Activated CD4-positive, CD25-positive, alpha-beta regulatory T cell (primary cell): ENCODE measurements at places on chromosomes 3 and 15.

GRCh38 chr3:38257583-38257982, 8.0 kb upstream of the SLC22A13 start:
- no peak for DNase-seq

- DNase-seq: no peak
These were observed 143.3 kb upstream of the GMNC start for GRCh38 chr3:191005790-191006189.

DNA sequence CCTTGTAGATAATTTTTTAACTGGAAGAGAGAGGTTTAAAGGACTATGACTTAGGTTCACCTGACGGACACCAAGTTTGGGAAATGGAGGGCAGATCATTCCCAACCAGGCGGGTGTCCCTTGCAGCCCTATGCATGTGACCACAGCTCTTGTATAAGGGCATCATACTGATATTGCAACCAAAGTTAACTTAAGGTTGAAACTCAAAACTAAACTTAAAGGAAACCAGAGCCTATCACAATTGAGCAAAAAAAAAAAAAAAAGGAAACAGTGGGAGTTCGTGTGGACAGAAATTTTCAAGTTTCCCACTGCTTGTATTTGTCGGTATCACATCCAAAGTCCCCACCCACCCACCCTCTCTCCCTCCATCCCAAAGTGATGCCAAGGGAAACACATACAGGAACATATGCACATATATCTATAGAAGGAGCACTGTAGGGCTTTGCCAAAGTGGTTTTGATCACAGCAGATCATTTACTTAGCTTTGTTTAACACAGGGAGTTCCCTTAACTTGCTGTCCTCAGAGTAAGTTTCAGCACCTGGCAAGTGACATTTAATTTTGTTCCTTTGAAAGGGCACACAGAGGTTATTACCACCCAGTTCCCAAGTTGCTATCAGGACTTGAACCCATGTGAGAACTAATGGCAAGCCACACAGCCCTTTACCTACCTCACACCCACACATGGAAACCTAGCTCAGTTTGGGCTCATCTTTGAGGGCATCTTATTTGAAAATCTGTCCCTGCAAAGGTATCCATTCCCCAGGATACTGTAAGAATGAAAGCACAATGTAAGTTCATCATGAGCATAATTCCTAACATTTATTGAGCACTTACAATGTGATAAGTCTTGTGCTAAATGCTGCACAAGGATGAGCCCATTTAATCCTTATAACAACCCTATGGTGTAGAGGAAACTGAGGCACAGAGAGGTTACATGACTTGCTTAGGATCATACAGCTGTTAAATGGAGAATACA, 204.5 kb upstream of the CMC1 start:
- no peak for DNase-seq

- no peak for DNase-seq
These were observed 36.8 kb downstream of the EHD4 start for GRCh38 chr15:41935566-41936020.

- DNase-seq: peak; percentile 24
These were observed 12.9 kb downstream of the VPS18 start for GRCh38 chr15:40906991-40907802.

DNA sequence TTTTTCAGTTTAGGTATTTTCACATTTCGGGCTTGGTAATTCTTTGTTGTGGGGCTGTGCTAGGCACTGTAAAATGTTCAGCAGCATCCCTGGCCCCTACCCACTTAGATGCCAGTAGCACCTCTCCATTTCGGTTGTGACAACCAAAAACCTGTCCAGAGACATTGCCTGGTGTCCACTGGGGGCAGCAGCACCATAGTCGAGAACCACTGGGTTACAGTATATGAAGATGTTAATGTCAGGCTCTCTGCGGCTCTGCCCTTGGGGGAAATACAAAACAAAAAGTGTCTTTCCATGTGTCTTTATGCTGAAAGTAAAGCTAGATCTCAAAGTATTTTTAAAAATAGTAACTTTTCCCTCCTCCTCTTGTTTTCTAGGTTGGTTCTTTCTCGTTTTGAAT, 177.2 kb downstream of the ITPR1 start:
- DNase-seq: no peak

- DNase-seq: no peak
These were observed 28.8 kb downstream of the PPM1L start for GRCh38 chr3:160784853-160785252.

GRCh38 chr15:85760049-85760448, 34.7 kb downstream of the KLHL25 start:
- DNase-seq: peak; percentile 29

GRCh38 chr3:10337323-10338163, 16.6 kb upstream of the SEC13 start:
- no peak for DNase-seq

DNA sequence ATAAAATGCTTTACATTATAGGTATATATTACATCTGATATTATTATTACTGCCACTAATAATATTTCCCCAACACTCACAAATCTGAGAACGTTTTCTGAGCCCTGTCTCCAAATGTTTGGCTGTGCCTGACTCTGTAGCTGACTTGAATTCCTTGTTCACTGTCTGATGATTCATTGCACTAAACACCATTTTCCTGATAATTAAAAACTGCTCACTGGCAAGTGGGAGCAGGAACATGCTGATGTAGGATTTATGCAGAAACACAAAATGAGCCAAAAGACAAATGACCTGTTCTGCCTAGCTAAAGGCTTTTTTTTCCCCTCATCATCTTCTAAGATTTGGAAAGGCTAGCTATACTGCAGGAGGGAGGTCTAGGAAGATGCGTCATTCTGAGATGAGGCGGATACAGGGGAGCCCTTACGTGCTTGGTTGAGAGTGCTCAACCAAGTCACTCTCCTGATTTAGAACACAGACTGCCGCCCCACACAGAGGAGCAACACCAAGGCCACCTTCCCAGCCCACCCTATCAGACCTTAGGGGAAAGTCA, 380.7 kb downstream of the EPHB1 start:
- DNase-seq: no peak

DNA sequence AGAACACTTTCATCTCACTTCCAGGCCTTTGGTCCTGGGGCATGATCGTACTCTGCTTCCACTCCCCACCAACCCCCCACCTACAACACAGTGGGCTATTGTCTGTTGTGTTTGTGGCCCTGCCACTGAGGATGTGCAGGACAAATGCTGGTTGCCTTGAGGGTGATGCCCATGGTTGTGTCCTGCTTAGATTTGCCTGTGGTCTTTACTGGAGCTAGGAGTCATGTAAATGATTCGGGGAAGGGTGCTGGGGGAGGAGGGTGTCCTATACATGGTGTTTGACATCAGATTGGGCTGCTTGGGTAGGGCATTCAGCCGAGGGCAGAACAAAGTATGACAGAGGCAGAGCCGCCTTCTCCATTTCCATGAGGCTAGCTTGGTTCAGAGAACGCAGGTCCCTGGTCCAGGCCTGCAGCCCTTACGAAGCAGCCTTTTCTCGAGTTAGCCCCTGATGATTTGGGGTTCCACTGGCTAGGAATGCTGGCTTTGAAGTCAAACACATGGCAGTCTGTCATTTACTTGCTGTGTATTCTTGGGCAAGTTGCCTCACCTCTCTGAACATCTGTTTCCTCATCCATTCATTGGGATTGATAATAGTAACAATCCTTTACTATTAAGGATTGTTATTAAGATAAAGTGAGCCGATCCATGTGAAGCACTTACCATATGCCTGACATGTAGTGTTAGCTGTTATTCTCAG, 6.9 kb downstream of the CORO2B start:
- no peak for DNase-seq

- DNase-seq: no peak
These were observed 138.8 kb downstream of the SV2B start for GRCh38 chr15:91238644-91239425.

GRCh38 chr3:170128259-170128976, 53.1 kb downstream of the PHC3 start:
- no peak for DNase-seq

DNA sequence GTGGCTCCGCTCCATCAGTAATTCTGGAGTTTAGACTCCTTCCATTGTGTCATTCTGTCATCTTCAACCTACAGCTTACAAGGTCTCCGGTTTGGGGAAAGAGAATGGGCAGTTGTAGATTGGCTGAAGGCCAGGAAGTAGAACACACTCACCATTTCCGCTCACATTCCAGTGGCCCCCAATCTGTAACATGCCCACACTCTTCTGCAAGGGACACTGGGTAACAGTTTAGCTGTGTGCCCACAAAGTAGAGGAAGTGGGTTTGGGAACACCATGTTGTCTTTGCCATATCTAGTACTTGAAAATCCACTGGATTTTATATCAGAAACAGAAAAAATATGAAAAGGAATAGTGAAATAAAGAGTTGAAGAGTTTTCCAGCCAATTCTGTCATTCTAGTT, 153.5 kb downstream of the SV2B start:
- DNase-seq: no peak

DNA sequence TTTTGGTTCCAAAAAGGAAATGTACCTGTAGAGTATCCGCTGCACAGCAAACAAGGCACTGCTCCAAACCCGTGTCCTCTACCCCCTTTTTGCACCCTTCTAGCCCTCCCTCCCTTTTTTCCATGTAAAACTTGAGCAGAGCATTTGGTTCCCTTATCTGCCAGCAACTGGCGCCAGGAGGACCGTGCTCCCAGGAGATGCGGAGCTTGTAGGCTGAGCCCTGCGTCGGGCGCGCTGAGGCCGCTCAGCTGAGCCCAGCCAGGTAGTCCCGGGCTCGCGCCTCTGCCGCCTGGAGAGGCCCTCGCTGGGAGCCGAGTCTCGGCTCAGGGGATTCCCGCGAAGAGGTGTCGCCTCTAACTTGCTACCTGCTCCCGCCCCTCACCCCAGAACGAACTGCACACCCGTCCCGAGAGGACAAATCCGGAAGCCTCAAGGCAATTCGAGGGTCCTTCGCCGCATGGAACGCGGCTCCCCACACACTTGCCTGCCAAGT, 575 bp downstream of the TRPM7 start:
- DNase-seq: peak; percentile 37

DNA sequence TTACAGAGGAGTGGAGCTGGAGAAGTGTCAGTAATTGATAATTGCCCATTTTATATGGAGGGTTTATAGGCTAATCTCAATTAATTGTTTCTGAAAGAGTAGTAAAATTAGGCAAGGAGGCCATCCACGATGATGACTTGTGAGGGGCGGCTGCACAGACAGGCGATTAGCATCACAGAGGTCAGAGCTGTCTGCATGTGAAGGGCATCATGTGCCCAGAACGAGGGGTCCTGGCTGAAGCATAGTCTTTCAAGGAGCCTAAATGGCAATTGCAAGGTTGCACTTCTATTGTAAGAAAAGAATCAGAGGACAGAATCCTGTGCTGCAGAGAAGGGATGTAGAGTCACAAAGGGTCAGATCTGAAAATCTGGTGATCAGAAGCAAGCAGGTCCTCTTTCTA, 196.6 kb downstream of the EBLN2 start:
- no peak for DNase-seq

GRCh38 chr15:69593981-69594966, 141.7 kb downstream of the RPLP1 start:
- no peak for DNase-seq

- no peak for DNase-seq
These were observed 371.7 kb downstream of the ZBTB20 start for GRCh38 chr3:114775395-114775794.

GRCh38 chr15:31323627-31324026, 3.0 kb upstream of the KLF13 start:
- no peak for DNase-seq

GRCh38 chr3:161793194-161793930, 296.8 kb downstream of the OTOL1 start:
- no peak for DNase-seq

DNA sequence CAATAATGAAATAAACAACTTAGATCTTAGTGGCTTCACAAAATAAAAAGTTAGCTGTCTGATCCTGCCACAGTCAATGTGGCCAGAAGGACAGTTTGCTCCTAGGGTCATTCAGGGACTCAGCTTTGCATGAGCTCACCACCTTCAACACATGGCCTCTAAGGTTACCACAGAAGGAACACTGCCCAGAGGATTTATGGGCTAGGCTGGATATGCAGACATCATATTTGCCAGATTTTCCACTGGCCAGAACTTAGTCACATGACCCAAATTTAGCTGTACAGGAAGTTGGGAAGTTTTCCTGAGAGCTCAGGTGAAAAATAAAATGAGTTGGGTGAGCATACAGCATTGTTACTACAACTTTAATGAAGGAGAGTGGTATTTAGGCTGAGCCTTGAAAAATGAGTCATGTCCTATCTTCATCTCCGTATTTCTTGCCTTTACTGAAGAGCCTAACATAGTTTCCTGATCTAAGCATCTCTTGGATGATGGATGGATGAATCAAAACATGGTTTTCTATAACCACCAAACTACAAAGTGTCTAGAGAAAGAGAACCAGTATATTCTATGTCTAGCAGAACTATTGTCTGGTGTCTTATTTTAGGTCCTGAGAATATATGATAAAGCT, 54.9 kb upstream of the TMEM108 start:
- DNase-seq: no peak

GRCh38 chr15:58311556-58311955, 120.2 kb upstream of the LIPC start:
- DNase-seq: no peak

GRCh38 chr3:42302924-42303634, 37.1 kb upstream of the CCK start:
- DNase-seq: no peak

DNA sequence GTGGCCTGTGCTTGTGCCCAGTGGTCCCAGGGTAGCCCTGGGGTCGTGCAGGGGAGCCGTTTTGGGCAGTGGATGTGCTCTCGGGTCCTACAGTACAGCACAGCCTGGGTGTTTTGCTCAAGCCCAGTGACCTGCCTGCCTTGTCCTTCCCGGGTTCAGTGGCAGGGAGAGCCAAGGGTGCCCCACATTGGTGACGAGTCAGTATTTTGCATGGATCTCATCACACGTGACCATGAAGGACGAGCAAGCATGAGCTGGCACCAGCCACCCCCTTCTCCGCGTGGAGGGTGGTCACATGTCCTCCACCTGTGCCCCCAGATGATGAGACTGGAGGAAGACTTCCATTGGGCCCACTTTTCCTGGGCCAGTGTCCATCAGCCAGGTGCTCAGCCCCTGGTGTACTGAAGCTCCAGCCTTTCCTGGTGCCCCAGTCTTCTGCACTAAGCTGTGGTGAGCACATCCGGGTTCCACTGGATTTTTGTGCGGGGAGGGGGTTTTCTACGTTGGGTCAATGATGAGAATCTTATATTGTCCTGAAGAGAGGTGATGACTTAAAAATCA, 197.5 kb downstream of the UBE3A start:
- DNase-seq: no peak

- no peak for DNase-seq
These were observed 49.5 kb downstream of the ST6GAL1 start for GRCh38 chr3:186979852-186980251.

GRCh38 chr3:129940086-129940485, 34.4 kb upstream of the TRH start:
- no peak for DNase-seq

GRCh38 chr3:173737167-173737808, 339.7 kb downstream of the NLGN1 start:
- DNase-seq: no peak

- DNase-seq: no peak
These were observed 2.3 kb upstream of the CTDSPL start for GRCh38 chr3:37859354-37859753.

DNA sequence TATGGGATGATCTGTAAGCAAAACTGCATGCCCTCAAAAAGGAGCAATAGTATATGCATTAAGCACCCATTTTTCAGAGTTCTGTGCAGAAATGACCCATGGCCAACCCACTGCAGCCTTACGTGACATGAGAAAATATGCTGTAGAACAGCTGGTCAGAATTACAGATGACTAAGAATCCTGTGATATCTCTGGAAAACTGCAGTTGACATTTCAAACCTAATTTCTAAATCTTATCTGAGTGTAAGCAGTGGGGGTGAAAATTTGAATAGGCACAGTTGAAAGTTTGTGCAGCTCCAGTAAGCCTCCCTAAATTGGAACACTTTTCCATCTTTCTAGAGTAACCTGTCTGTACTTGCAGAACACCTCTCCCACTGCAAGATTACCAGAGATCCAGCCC, 28.7 kb upstream of the COL6A6 start:
- no peak for DNase-seq
